Central memory CD4-positive, alpha-beta T cell (primary cell): ENCODE measurements at places on chromosomes 2 and 18.

- no peak for DNase-seq
These were observed 5.6 kb upstream of the ESPNL start for GRCh38 chr2:238094438-238095022.

GRCh38 chr2:195316486-195316885 lies 340.5 kb upstream of the SLC39A10 start:
- DNase-seq: no peak

- DNase-seq: no peak
These were observed 26.9 kb downstream of the EHD3 start for GRCh38 chr2:31260870-31261269.

- no peak for DNase-seq
These were observed 769.2 kb upstream of the FAM98A start for GRCh38 chr2:34368304-34368703.

DNA sequence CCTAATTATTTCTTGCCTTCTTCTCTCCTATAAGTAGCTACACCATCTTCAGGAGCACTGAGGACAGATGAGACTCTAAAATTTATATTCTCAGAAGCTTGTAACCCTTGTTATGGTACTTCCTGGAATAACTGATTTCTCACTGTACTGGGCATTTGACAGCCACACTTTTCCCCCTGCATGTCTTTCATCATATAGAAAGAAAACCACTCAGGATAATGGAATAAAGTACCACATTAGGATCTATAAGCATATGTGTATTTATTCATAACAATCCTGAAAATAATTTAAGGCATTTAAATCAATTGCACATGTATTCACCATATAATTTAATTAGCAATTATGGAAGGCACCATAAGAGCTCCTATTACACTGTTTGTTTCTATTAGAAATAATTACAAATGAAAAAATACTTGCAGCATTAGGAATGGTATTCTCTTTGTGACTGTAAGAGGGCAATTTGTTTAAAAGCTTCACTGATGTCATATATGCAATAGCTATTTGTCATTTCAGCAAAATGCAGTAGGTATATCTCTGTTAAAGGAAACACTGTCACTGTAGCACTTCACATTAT lies 216.9 kb upstream of the FSHR start:
- no peak for DNase-seq

GRCh38 chr2:63662028-63662804 lies 73.5 kb downstream of the MDH1 start:
- no peak for DNase-seq

DNA sequence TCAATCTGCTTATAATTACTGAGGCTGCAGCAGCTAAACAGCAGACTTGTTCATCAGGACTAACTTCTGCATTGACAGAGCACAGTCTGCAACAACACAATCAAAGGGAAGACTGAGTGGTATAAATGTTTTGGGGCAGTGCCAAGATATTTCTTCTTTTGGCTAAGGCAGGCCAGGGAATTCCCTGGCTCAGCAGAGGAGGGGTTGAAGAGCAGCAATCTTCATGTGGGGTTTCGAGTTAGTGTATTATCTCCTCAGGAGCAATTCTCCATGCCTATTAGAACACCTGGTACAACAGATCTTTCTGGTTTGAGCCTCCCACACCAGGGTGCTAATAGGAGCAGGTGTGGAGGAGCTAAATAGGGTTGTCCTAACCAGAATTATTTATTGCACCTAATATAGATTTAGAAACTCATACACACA lies 103.0 kb upstream of the STK17B start:
- DNase-seq: no peak

DNA sequence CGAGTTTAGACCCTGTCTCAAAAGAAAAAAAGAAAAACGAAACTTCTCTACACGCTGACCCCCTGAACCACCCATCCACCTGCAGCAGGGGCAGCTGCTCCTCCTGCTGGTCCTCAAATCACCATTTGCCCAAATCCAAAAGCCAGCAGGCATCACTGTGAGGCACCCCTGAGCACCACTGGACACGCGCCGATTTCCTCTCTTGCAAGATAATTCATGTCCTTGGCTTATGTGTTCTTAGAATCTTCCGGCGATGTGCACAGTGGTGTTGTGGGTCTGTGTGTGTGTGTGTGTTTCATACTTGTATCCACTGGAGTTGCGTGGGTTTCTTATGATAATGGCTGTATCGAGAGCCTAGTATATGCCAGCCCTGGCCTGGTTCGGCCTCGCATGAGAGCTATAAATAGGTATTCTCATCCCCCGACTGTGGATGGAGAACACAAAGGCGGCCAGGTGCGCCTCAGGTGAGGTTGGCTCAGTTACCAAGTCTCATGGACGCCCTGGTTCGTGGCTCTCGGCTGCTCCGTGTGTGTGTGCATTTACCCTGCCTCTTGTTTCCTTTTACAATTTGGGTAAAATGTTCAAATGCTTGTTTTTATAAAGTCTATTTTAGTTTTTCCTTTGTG lies 235.5 kb downstream of the HDAC4 start:
- no peak for DNase-seq

- no peak for DNase-seq
These were observed 116.8 kb upstream of the ALPP start for GRCh38 chr2:232261776-232262175.

DNA sequence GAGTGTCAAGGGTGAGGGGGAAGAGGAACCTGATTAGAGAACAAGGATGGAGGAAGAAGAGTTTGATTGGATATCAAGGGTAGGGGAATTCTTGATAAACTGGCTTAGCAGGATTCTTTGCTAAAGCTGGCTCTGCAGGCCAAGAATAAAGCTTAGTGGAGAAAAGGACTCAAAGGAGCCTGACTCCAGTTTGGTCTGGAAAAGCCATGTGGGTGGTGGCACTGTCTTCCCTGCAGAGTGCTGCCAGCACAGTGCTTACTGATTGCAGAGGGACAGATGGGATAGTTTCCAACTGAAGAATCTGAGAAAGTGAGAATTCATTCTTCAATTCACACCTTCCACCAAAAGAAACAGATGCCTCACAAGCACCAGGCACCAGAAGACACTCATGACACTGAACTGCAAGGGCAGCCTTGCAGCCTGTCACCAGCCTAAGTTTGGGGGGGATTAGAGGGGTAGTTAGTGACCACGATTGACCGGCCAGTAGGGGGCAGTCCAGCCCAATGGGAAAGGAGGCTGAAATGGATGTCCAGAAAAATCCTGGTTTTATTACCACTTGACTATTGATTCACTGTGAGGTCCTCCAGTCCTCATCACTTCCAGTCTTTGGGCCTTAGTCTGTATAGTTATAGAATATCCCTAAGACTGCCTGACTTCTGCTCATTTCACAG lies 334.5 kb downstream of the SMAD2 start:
- no peak for DNase-seq
